Stimulated activated CD8-positive, alpha-beta memory T cell treated with anti-CD3 and anti-CD28 coated beads, Interleukin-7, amount 100 ng/mL, for 24 hours (primary cell): ENCODE measurements at places on chromosomes 7 and 10.

DNA sequence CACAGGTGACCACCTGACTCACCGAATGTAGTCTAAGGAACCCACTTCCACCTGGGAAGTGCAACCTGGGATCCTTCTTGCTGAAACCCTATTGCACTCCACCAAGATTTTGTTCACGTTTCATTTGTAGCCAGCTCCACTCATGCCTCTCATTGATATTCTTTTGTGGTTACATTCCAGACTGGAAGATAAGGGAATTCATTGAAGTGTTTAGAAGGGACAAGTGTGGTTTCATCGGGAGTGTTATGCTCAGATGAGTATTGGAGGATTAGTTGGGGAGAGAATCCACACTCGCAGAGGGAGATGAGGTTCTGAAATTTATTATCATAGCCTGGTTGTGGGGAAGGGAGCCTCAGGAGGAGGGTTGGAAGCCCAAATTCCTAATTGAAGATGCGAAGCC is 320.4 kb downstream of the KCNMA1 start:
- no peak for DNase-seq

- no peak for DNase-seq
Measured at GRCh38 chr10:87651801-87652200, 7.9 kb upstream of the PAPSS2 start.

DNA sequence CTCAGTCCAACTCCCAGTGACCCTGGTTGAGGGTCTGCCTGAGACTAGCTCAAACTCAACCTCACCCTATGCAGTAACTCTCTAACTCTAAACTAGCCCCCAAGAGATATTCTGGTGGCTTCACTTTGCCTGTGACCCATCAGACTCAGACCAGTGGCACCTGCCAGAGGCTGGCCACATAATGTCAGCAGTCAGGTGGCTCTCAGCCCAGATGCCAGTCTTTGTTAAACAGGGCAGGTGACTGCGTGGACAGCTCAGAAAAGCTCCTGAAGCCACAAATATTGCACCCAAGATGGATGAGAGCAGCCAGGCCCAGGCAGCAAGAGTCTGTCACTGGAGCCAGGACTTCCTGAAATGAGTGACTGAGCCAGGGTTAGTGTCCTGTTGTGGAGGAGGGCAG is 129.7 kb upstream of the TCF7L2 start:
- DNase-seq: no peak

- DNase-seq: no peak
Measured at GRCh38 chr10:44933451-44934321, 22.5 kb downstream of the TMEM72 start.

DNA sequence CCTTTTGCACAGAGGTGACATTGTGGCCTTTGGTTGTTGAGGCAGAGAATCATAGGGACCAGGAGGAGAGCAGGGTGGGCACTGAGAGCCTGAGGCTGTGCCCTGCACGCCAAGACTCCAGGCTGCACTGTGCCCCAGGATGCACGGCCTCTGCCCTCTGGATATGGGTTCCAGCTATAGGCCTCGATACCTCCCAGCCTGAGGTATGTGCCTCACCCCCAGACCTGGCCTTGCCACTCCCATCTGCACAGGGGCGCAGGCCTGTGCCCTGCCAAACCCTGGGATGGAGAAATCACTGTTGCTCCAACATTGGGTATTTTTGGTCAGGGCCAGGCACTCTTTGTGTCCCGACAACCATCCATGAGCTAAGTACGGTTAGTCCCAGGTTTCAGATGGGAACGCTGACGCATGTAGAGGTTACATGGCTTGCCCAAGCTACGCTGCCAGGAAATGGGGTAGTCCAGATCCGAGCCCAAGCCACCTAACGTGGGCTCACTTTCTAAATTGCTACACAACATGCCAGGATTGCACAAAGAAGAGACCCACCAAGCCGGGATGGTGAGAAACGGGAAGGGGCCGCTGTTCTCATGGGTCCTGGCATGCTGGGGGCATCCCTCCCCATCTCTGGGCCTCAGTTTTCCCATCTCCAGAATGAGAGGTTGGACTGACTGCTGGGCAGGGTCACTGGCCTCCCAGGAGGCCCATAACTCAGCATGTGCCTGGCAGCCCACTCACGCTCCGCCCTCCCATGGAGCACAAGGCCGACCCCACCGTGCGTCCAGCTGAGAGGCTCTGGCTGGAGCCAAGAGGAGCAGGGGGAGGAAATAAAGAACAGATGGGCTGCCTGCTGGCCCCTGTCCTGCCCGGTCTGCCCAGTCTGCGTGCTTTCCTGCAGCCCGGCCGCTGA is 44.2 kb downstream of the ZCCHC24 start:
- DNase-seq: no peak

- no peak for DNase-seq
Measured at GRCh38 chr10:43318976-43319960, 52.2 kb upstream of the FXYD4 start.

GRCh38 chr7:120169996-120170783 is 102.8 kb upstream of the KCND2 start:
- no peak for DNase-seq

DNA sequence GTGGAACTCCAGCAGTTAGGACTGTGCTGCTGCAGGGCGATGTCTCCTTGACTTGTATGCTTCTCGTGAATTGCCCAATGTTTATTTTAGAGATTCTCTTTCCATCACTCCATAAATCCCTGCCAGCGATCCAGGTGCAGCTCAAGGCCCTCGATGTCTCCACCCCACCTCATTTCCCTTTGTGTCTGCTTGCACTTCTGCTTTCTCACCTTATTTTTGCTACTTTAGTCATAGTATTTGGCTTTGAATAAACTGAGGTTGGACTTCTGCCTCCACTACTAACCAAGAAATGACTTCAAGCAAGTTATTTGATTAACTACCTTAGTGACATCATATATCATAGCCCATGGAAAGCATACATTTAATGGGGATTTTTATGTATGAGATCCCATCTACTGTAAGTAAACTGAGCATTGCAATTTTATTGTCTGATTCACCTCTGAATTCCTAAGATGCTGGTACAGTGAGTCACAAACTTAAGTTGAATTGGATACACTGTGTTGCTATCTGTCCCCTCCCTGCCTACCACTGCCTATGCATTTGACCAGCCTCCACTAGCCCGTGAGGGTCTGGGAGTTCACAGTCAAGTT is 255.8 kb downstream of the ABCA13 start:
- no peak for DNase-seq

GRCh38 chr10:97939446-97939990 is 89.9 kb downstream of the GOLGA7B start:
- DNase-seq: no peak

- DNase-seq: no peak
Measured at GRCh38 chr10:94992811-94993210, 54.4 kb downstream of the CYP2C9 start.

DNA sequence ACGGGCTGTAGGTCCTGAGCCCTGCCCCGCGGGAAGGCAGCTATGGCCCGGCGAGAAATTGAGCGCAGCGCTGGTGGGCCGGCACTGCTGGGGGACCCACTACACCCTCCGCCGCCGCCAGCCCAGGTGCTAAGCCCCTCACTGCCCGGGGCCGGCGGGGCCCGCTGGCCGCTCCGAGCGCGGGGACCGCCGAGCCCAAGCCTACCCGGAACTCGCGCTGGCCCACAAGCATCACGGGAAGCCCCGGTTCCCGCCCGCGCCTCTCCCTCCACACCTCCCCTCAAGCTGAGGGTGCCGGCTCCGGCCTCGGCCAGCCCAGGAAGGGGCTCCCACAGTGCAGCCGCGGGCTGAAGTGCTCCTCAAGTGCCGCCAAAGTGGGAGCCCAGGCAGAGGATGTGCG is 5.5 kb upstream of the CACUL1 start:
- DNase-seq: no peak

- DNase-seq: no peak
Measured at GRCh38 chr7:28037220-28038010, 143.2 kb downstream of the JAZF1 start.

DNA sequence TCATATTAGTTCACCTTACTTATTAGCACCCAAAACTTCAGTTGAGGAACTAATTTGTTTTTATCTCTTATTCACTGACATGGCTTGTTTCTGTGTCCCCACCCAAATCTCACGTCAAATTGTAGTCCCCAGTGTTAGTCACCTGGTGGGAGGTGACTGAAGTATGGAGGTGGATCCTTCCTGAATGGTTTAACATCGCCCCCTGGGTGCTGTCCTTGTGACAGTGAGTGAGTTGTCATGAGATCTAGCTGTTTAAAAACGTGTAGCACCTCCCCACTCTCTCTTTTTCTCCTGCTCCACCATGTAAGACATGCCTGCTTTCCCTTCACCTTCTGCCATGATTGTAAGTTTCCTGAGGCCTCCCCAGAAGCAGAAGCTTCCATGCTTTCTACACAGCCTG is 75.0 kb upstream of the HECTD2 start:
- DNase-seq: no peak

GRCh38 chr7:14521183-14521582 is 381.4 kb downstream of the DGKB start:
- no peak for DNase-seq

DNA sequence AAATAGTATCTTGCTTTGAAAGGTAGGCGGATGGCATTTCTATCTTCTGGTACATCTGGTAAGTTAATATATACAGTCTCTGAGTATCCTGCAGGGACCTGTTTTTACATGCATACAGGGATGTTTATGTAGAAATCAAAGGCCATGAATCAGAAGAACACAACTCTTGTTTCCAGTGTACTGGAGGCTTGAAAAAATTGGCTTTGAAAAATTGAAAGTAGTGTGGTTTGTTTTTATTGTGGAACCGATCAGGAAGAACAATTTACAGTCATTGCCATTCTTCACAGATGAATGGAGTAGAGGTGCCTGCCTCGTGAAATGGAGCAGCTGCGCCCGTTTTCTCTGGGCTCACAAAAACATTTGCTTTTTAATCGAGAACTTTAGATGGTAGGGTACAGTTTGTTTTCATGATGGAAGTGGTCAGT is 54.0 kb upstream of the RPA3 start:
- no peak for DNase-seq

DNA sequence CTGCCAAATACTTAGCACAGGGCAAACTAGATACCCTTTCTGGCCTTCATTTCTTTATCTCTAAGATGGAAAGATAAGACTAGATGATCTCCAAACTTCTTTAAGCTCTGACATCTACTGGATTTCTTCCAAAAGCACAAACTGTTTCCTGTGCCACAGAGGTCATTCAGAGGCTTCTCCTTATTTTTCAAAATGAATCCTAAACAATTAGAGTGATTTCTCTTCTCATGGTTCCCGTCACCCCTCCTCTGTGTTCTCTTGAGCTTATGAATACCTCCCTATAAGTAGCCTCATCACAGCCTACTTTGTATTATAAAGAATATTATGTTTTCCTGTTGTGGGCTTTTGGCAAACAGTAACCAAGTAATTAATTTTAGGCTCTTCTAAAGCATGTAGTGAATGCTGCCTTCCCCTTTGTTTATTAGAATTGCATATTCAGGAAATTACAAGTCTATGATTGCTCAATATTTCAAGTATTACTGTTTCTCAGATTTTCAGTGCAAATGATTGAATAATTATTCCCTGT is 179.5 kb downstream of the REEP3 start:
- DNase-seq: no peak

- DNase-seq: no peak
Measured at GRCh38 chr10:61847087-61847486, 54.4 kb upstream of the ARID5B start.

DNA sequence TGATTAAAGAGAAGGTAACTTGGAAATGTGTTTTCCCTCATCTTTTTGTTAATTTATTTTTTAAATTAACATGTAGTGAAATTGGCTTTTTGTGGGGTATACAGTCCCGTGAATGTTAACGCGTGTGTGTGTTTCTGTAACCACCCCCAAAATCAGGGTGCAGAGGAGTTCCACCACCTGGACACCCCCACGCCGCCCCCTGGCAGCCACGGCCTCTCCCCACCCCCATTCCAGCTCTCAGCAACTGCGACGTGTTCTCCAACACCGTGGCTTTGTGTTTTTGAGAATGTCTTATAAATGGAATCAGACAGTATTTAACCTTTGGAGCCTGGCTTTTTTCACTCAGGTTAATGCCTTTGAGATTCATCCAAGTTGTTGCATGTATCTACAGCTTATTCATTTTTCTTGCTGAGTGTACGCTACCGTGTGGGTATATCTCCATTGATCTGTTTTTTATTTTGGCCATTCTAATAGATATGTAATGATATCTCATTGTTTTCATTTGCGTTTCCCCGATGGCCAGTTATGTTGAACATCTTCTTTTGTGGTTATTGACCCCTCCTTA is 218.8 kb downstream of the EBF3 start:
- no peak for DNase-seq

DNA sequence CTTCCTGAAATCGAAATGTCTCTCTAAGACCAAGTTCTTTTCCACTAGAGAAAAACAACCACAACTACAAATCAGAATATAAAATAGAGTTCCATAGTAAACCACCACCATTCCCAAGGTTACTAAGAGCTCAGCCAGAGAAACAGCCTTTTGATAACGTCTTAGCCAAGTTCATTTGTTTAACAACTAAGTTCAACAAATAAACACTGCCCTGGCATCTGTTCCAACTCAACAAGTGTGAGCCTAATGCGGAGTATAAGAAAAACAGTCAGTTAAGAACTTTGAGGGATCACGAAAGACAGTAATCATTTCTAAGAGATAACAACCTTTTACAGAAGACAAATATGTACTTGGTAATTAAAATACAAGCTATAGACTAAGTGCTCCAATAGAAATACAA is 77.3 kb downstream of the CALD1 start:
- DNase-seq: no peak
